ENCODE measurements at places on chromosomes 3 and 15.
A peak's percentile ranks its signal among the peaks of the same experiment; 100 is the strongest.

GRCh38 chr3:62586356-62586755 lies 213.0 kb upstream of the FEZF2 start:
- DNase-seq: no peak

DNA sequence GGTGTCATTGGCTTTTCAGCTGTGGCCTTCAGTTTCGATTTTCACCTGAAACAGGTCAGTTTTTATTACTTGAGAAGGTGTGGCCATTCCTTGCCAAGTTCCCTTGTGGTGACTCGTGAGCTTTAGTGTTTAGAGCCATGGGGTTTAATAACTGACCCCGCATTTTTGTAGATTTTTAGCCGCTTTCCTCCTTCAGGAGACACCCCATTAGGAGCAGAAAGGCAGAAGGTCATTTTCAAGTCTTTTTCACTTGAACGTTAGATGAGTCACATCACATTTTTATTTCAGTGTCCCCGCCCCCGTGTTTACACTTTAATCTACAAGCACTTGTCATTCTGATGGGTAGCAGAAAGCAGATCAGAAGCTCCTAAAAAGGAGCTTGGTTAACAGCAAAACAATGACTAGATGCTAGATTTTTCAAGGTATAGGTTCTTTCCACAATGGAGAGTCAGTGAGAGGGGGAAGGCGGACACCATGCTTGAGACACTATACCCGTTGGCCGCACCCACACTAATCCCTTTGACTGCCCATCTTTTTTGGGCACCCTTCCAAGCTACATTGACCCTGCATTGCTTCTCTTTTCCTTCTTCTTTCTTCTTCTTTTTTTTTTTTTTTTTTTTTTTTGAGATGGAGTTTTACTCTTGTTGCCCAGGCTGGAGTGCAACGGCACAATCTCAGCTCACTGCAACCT lies 132.7 kb downstream of the GHSR start:
- DNase-seq: no peak

- DNase-seq: no peak
Observed at GRCh38 chr3:13975686-13976085, 95.8 kb upstream of the WNT7A start.

DNA sequence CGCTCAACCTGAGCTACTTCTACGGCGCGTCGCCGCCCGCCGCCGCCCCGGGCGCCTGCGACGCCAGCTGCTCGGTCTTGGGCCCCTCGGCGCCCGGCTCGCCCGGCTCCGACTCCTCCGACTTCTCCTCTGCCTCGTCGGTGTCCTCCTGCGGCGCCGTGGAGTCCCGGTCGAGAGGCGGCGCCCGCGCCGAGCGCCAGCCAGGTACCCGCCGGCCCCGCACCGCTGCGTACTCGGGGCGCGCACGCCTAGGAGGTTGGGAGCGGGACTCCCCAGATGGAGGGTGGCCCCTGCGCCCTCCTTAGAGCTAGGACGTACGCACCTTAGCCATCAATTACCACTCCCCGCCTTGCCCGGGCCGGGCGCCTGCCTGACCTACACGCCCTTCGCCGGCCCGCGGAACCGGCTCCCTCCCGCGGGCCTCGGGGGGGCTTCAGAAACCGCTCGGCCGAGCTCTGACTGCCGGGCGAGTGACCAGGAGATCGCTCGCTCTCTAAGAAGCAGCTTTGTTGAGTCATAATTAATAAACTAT lies 466 bp downstream of the NFKBIZ start:
- peak; percentile 9 for DNase-seq

DNA sequence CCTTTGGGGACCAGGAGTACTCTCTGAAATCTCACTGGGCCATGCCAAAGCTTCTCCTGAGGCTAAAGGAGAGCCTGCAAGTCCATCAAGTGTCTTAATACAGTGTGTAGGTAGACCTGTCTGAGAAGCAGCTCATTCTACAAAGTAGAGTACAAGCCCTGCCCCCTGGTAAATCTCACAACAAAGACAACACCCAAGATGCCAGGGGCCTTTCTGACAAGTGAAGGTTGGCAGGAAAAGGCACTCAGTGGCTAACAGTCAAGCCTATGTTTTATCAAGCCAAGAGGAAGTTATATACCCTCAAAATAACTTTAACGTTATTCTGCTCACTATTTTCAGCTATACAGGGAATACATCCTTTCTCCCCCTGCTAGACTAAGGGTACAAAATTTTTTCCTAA lies 58.3 kb downstream of the NMNAT3 start:
- DNase-seq: no peak

DNA sequence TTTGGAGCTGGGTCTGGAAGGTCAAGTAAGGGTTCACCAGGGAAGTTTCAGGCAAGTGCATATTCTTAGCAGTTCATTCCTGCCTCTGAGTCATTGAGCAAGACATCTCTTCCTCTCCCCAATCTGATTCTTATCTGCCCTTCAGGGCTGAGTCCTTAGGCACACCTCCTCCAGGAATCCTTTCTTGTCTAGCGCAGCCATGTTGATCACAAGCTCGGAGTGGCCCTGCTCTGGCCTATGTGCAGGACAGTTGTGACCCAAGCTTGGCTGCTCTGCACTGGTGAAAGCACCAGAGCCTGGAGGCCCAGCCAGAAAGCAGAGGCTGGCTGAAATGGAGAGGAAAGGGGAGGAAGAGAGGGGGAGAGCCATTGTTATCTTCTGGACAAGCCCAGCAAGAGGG lies 30.9 kb upstream of the MRPS22 start:
- no peak for DNase-seq

- no peak for DNase-seq
Observed at GRCh38 chr3:107106316-107106715, 270.9 kb upstream of the CCDC54 start.

- no peak for DNase-seq
Observed at GRCh38 chr3:81910244-81910852, 148.9 kb upstream of the GBE1 start.

- DNase-seq: no peak
Observed at GRCh38 chr3:113758389-113759024, 11.7 kb downstream of the ATP6V1A start.

DNA sequence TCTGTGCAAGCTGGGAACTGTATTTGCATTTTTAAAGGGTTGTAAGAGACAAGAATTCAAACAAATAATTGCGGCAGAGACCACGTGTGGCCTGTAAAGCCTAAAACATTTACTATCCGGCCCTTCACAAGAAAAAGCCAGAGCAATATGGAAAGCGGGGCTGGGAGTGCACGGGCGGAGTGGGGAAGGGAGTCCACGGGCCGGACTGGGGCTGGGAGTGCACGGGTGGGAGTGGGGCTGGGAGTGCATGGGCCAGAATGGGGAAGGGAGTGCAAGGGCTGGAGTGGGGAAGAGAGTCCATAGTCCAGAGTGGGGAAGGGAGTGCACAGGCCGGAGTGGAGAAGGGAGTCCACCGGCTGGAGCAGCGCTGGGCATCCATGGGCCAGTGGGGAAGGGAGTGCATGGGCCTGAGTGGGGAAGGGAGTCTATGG lies 41.2 kb downstream of the KLF15 start:
- no peak for DNase-seq

DNA sequence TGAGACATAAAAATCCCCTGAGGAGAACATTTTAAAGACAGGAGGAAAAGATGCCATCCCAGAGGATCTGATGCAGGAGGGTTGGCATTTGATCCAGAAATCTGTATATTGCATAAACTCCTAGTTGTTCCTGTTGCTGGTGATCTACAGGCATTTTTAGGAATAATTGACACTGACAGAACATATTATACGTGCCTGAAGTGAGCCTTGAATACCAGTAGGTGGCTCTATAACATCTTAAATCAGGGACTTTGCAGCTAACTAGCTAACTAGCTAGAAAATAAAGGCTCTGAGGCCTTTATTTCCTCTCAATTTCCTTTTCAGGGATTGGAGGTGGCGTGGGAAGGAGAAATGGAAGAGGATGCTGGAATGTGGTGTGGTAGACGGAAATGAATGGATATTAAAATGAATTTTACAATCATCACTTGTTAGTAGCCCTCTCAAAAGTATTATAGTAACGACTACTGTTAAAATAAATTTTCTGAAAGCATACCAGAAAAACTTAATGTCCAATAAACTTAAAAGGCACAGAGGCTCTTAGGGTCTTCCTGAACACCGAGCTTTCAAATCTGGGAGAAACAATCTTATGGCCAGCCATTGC lies 73.8 kb upstream of the ZBED2 start:
- DNase-seq: no peak

- DNase-seq: no peak
Observed at GRCh38 chr15:41930221-41930866, 36.5 kb upstream of the SPTBN5 start.

DNA sequence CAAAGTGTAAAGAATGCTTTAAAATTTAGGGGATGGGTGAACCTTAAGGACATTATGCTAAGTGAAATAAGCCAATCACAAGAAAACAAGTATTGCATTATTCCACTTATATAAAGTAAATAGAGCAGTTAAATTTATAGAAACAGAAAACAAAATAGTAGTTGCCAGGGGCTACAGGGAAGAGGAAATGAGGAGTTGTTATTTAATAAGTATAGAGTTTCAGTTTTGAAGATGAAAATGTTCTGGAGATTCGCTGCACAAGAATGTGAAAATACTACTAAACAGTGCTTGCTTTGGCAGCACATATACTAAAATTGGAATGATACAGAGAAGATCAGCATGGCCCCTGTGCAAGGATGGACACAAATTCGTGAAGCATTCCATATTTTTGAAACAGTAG lies 32.0 kb downstream of the DNAH12 start:
- no peak for DNase-seq

DNA sequence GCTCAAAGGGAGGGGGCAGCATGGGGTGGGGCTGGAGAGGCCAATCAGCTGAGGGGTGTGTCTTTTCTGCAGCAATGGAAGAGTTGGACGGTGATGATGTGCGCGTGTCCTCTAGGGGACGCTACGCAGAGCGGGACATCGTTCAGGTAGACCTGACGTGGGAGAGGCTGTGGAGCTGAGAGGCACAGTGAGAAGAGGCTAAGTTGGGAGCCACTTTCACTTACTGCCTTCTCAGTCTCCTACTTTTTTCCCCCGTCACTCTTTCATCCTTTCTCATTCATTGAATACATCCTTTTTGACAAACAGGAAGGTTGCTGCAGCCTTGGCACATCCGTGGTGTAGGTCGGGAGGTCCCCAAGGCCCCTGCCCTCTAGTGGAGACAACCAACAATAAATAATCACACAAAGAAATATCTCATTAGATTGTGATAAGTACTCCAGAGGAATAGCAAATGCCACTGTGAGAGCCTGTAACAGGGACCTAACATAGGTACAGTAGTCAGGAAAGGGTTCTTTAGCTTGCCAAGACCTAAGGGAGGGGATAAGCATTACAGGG lies 4.4 kb upstream of the BRPF1 start:
- DNase-seq: no peak

DNA sequence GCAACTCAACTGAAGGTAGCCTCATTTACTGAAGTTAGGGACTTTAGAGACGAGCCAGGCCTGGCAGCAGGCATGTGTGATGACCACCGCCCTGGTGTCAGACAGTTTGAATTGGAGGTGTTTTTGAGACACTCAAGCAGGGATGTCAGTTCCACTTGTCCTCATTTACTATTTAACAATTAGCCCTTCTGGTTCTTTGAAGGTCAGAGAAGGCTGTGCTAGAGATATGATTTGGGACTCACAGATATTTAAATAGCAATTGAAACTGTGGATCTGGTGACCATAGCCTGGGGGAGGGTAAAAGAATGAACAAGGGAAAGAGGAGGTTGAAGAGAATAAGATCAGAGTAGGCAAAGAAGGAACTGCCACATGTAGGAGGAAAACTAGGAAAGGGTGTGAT lies 74.6 kb downstream of the REC114 start:
- DNase-seq: no peak

- no peak for DNase-seq
Observed at GRCh38 chr3:7436542-7436941, 575.6 kb downstream of the GRM7 start.
